Activated gamma-delta T cell treated with Interleukin-2 at 50 U/mL for 16 hours (primary cell): ENCODE measurements at places on chromosomes 16 and 17.

- no peak for DNase-seq
Observed at GRCh38 chr16:12531937-12532336, 271.8 kb downstream of the CPPED1 start.

GRCh38 chr17:71286625-71287024 lies 834.2 kb upstream of the SOX9 start:
- no peak for DNase-seq

GRCh38 chr16:76396977-76397376 lies 119.8 kb downstream of the CNTNAP4 start:
- no peak for DNase-seq

GRCh38 chr17:33695431-33695830 lies 402.3 kb upstream of the ASIC2 start:
- DNase-seq = no peak

- no peak for DNase-seq
Observed at GRCh38 chr16:63461248-63461841, 1425.1 kb upstream of the CDH8 start.

DNA sequence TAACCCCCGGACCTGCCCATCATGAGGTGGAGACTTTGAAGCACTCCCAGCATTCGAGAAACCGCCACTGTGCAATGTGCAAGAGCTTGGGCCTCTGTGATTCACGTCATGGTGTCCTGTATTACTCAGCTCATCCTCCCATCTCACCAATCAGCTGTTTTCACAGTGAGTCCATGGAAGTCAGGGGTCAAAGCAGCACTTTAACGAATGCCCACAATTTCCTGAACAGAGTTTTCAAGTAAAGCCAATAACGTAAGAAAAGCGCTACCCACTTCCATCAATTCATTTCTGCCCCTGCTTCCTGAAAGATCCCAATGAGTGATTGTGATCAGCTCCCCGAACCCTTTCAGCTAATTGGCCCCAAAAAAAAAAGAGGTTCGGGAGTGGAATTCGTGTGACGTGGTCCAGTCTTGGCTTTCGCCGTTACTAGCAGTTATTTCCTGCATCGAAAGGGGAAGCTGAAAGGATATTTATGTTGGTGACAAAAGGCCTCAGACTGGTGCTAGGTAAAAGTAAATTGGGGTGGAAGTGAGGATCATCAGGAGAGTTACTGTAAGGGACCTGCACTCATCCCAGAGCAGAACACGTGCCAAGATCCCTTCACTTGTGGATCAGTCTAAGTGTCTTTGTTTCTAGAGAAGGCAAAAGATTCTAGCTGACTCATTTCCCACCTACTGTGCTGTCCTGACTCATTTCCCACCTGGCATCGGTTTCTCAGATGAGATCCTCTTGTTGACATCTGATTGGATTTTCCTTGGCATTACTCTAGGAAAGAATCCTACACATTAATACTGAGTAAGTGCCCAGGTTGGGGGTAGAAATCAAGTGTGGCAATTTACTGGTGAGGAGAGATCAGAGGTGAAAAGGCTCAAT lies 136.7 kb upstream of the NUDT7 start:
- DNase-seq = no peak

- DNase-seq = no peak
Observed at GRCh38 chr17:57557834-57558681, 187.0 kb downstream of the CCDC182 start.

GRCh38 chr17:14092808-14093207 lies 23.5 kb downstream of the COX10 start:
- DNase-seq = no peak

DNA sequence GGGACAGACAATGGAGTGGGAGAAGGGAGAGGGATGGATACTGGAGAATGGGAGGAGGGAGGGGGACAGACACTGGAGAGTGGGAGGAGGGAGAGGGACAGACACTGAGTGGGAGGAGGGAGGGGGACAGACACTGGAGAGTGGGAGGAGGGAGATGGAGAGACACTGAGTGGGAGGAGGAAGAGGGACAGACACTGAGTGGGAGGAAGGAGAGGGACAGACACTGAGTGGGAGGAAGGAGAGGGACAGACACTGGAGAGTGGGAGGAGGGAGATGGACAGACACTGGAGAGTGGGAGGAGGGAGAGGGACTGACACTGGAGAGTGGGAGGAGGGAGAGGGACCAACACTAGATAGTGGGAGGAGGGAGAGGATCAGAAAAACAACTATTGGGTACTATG lies 426.7 kb upstream of the PMFBP1 start:
- DNase-seq = no peak

GRCh38 chr16:74726716-74727115 lies 26.1 kb upstream of the MLKL start:
- DNase-seq = no peak

DNA sequence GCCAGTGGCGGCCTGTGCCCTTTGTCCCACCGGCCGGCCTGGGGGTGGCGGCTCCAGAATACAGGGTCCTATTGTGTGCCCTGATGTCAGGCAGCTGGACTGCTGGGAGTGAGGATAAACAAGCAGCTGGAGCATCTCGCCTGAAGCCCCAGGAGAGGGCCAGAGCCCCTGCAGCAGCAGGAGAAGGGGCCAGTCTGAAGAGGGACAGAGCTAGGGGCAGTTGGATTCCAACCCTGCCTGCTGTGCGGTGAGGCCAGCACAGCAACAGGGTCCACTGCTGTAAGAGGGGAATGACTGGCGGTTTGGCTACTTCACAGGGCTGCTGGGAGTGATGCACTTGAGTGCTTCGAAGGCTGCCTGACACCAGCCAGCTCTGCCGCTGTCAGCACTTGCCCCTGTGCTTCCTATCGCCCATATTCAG lies 25.0 kb downstream of the RAB11FIP4 start:
- DNase-seq = no peak

- DNase-seq = no peak
Observed at GRCh38 chr16:23682181-23682580, 3.5 kb downstream of the PLK1 start.

GRCh38 chr16:16982614-16983013 lies 488.1 kb downstream of the XYLT1 start:
- no peak for DNase-seq

DNA sequence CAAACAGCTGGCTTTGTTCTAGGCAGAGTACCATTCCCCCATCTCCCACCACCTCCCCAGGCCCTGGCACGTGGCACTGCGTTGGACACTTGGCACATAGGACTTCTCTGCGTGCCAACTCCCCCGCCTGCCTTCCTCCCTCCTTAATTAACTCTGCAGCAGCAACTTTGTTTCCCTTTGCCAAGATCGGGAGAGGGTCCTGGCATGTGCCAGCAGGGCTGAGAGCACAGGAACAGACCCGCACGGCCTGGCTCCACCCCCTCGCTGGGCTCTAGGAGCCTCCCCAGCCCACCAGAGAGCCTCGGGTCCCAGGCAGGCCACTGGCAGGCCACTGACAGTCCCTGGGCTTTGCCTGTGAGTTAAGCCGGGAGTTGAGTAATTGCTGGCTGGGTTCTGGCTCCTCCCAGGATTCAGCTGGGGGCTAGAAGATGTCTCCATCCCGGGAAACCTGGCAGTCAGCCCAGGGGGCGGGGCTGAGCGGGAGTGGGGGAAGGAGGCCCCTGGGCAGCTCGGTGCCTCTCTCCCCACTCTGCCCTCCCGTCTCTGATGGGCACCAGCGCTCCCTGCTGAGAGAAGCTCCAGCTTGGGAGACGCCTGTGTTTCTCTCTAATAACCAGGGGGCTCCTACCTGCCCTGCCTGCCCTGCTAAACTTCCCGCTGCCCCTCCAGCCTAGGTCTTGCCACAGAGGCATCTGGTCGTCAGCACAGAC lies 224.0 kb upstream of the TNRC6C start:
- DNase-seq = no peak

DNA sequence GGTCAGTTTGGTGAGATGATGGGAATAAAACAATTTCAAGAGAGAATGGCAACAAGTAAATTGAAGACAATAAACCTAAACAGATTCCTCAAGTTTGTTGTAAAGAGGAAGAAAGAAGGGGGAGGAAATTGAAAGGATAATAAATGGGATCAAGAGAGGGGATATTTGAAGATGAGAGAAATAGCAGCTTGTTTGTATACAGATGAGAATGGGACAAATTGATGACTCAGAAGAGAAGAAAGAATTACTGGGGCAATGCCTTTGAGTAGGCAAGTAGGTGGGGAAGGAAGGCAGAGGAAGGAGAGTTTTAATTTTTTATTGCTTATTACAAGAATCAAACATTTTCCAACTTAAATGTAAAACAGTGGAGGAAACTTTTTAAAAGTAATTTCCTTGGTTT lies 98.3 kb downstream of the CHD9 start:
- no peak for DNase-seq

DNA sequence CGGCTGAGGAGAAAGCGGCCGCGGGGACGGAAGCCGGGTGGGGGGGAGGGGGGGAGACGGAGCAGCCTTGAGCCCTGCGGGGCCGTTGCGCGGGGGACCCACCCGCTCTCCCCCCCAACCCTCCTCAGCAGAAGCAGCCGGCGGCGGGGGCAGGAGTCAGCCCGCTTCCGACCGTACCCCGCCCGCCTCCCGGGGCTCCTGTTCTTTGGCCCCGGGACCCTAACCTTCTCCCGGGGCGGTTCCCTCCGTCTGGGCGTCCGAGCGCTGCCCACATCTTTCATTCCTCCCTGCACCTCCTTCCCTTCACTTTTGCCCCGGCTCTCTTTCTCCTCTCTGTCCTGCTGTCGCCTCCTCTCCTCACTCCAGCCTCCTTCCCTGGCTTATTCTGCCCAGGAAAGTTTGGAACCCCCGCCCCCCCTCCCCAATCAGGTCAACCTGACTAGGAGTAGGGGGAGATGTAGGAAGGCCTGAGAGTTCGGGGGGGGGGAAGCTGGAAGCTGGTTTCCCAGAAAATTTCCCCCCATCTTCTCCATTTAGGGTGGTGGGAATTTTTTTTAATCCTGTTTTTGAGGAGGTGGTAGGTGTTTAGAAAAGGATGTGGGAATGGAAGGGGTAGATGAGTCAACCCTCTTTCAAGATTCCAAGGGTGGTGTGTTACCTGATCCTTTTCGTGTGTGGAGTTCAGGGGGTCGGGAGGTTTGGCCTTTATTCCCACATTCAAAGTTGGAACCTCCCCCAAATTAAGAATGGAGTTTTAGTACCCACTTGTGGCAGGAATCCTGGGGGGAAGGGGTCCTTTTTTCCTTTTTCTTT lies 427 bp upstream of the NLK start:
- DNase-seq = no peak

GRCh38 chr17:19378416-19379360 lies at the start of gene MAPK7:
Gene MAPK7 (plus strand): TSS chr17:19378498. CDS start chr17:19378901, 403 bp downstream.
- no peak for DNase-seq

GRCh38 chr17:55664287-55664686 lies 58.4 kb downstream of the TMEM100 start:
- no peak for DNase-seq

GRCh38 chr17:4006165-4006589 lies 41.9 kb upstream of the ATP2A3 start:
- no peak for DNase-seq

DNA sequence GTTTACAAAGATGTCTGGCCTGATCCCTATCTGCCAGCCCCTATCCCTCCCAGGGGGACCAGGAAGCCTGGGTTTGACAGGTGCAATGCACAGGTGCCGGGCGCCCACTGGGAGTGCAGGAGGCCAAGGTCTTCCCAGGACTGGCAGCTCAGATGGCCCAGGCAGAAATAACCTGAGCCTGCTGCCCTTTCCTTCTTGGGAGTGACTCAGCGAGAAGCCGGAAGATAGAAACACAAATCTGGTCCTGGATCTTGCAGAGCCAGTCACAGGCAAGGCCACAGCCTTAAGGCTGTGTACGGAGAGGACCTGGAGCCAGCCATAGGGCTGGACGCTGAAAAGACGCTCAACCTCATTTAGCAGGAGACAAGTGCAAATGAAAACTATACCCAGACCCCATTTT lies 27.7 kb downstream of the GPR142 start:
- DNase-seq = no peak

GRCh38 chr16:26019381-26020242 lies 327.9 kb downstream of the HS3ST4 start:
- DNase-seq = no peak

- no peak for DNase-seq
Observed at GRCh38 chr17:7156342-7156940, 22.7 kb downstream of the ASGR1 start.

DNA sequence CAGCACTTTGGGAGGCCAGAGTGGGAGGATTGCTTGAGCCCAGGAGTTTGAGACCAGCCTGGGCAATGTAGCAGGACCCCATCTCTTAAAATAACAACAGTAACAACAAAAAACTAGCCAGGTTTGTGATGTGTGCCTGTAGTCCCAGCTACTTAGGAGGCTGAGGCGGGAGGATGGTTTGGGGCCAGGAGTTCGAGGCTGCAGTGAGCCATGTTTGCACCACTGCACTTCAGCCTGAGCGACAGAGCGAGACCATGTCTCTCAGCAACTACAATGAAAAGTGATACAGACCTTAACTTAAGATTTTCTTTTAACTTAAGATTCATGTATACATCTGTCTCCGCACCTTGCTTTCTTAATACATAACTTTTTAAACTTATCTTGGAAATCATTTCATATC lies 17.2 kb downstream of the NKD1 start:
- no peak for DNase-seq

GRCh38 chr16:58419241-58419990 lies 27.1 kb downstream of the GINS3 start:
- DNase-seq = no peak

- peak; percentile 46 for DNase-seq
Observed at GRCh38 chr16:30535777-30536190, 1.1 kb upstream of the ZNF747 start.

DNA sequence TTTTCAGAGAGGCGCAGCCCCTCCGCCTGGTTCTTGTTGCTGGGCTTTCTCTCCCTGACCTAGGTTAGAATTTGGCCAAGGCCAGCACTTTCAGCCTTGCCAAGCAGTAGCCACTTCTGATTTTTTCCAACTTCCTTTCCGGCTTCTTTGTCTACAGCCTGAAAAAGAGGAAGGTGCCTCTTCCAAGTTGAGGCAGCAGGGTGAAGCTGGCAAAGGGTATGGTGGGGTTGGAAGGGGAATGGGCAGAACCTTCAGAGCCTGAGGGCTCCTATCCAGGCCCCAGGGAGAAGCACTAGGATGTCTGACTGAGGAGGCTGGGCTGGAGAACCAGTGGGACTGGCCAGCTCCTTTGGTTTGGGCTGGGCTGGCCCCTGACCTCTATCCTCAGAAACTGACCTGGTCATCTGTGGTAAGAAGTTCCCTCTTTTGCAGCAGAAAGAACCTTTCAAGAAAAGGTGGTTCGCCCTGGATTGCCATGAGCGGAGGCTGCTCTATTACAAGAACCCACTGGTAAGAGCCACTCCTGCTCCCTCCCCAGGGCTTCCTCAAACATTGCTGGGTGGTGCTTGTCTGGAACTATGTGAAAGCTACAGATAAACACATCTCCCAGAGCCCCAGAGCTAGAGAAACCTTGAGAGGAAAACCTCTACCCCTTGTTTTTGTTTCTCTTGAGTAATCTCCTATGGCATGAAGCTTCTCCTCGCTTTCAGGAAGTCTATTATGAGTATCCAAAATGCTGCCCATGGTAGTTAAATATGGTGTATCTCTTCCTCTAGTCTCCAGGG lies 16.6 kb upstream of the RNF135 start:
- no peak for DNase-seq

- DNase-seq = no peak
Observed at GRCh38 chr16:50767197-50767596, 25.3 kb downstream of the CYLD start.

- no peak for DNase-seq
Observed at GRCh38 chr17:61250335-61250890, 149.2 kb upstream of the TBX2 start.

GRCh38 chr17:48995974-48996721 lies 1.0 kb upstream of the IGF2BP1 start:
- DNase-seq = no peak
